Pulmonary artery endothelial cell (primary cell): ENCODE measurements at places on chromosomes 3 and 15. TPM values are rescaled to one million over a fixed set of nuclear protein-coding genes. Genes with fewer than 3 reads are reported as not detected.

GRCh38 chr3:125236331-125236903 lies 23.9 kb upstream of the SLC12A8 start:
- DNase-seq: no peak

- no peak for DNase-seq
Measured at GRCh38 chr3:127751782-127752181, 70.5 kb downstream of the MGLL start.

GRCh38 chr3:126667631-126668449 lies 12.9 kb upstream of the TXNRD3 start:
- no peak for DNase-seq

ACAN gene
- total RNA-seq: under 0.01 TPM in 1 of 2 replicates, not detected in the other

GRCh38 chr15:100926971-100927756 lies 8.0 kb downstream of the LRRK1 start:
- no peak for DNase-seq

DNA sequence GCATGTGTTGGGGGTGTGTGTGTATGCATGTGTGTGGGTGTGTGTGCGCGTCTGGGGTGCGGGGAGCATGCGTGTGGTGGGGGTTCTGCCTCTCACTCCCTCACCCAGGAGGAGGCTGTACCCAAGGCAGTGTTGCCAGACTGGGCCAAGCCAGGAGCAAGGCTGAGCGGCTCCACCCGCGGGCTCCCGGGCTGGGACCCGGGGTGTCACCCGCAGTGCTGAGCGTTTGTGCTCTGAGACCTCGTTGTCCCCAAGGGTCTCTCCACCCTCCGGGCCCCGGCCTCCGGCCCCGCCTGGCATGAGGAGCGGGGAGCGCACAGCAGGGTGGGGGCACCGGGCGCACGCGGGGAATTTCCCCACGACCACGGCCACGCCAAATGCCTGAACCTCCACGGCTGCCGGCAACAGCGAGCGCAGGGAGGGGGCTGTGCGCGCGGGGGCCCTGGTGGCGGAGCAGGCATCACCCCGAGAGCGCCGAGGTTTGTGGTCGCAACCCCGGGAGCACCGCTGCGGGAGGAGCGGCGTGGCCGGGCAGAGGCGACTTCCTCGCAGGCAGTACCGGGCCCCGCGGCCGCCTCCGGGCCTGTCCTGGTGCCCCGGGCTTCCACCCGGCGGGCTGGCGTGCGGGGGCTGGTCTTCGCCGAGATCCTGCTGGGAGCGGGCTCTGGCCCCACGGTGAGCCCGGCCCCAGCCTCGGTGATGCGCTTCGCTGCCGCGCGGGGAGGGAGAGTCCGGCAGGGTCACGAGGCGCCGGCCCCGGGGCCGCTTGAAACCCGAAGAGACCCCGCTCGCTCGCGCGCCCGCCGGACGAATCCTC lies 7.4 kb upstream of the OCA2 start:
- no peak for DNase-seq

RIOX2 gene
- 27.4 and 33.6 TPM in 2 replicates for total RNA-seq

GRCh38 chr15:33059184-33059583 lies 135.3 kb downstream of the FMN1 start:
- no peak for DNase-seq

DNA sequence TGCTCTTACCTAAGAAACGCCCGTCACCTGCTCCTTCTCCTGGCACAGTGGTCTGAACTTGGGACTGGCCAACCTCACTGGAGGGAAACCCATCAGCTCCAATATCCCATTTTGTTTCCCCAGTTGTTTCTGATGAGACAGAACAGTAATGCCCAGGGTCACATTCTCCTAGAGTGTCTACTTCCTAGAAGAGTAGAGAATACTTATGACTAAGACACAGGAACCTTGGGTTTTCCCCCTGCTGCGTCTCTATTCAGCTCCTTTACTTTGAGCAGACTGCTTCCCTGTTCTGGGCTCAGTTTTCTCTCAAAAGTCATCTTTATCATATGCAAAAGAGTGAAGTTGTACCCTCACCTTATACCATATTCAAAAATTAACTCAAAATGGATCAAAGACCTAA lies 79.4 kb downstream of the POLR2M start:
- DNase-seq: no peak

GRCh38 chr3:157023226-157023625 lies 136.7 kb downstream of the CCNL1 start:
- no peak for DNase-seq

- DNase-seq: no peak
Measured at GRCh38 chr15:79593119-79593869, 161.2 kb downstream of the MINAR1 start.

- DNase-seq: no peak
Measured at GRCh38 chr15:101024706-101025500, 105.7 kb downstream of the LRRK1 start.

DNA sequence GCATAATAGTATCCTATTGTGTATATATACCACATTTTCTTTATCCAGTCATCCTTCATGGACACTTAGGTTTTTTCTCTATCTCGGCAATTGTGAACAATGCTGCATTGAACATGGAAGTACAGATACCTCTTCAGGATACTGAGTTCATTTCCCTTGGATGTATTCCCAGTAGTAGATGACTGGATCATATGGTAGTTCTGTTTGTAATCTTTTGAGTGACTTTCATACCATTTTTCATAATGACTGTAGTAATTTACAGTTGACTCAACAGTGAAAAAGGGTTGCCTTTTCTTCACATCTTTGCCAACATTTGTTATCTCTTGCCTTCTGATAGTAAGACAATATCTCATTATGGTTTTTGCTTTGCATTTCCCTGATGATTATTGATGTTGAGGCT lies 21.8 kb downstream of the MYH15 start:
- peak; percentile 77 for DNase-seq

LRRN1 gene
- total RNA-seq: not detected in 2 replicates

DNA sequence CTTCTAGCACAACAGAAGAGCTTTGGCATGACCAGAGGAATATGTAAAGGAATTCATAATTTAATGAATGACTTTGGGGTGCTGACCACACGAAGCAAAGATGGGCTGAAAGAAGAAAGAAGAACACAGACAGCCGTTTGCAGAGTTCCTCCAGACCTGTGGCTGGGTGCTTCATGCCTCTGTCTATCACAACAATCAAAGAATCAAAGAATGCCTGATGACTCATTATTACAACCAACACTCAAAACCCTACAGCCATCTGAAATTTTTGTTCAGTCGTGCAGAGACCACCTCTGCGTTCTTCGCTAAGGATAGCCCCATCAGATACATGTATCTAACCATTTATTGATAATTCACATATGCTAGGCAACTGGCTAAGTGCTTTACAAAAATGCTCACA lies 129.0 kb upstream of the PRICKLE2 start:
- no peak for DNase-seq

CACNA2D2 gene
- total RNA-seq: not detected in 2 replicates

DNA sequence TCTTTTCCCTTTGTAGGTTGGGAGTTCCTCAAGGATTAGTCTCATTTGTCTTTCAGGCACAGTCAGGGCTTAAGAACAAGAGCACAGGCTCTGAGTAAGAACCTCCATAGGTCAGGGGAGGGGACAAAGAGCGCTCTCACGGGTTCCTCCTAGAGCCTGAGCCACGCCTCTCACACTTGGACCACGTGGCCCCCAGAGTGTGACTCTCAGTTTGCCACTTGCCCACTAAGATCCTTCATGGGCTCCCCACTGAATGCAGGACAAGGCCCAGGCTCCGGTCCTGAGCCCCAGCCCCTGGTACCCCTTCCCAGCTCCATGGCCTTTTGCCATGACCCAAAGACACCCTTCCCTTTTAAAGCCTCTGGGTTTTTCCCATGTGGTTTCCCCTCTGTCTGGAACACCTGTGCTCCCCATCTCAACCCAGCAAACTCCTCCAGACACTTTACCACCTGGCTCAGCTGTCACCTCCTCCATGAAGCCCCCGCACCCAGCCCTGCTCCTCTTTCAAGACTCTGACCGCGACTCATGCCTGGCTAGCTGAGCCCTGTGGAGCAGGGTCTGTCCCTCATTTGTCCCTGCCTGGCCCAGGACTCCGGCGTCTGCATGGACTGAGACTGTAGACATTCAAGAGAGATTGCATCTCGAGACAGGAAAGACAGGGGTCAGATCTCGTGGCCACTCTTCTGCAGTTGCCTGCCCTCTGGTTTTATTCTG lies 32.7 kb downstream of the IQSEC1 start:
- DNase-seq: no peak

DNA sequence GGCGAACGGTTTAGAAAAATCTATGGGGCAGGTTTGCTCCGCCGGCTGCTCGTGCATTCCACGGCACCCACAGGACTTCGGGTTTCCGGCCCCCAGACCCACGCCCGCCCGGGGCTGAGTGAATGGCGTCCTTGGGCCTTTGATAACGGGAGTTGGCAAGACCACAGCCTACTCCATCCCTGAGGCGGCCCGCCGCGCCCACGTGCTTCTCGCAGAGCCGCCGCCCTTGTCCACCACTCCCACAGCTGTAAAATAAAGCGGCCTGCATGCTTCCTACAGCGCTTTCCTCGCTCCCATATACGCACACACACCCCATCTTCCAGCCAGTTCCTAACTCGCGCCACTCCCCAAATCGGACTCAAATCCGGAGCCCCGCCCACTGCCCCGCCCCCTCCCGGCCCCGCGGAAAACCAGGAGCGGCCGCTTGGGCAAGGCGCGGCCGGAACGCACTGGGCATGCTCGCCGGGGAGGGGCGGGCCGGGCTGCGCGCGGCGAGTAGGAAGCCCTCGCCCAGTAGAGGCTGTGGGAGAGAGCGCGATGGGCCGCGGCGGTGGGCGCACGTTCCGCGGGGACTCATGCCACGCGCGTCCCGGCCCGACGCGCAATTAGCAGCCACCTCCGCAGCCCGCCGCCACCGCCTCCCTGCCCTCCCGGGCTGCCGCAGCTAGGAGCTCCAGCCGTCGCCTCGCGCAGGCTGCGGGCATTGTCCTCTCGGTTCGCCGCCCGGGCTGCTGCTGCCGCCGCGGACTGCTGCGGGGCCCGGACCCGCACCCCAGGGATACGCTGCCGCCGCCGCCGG lies at the start of gene RAP2B:
Gene RAP2B (plus strand): TSS at position 513 of the 799 bp plus-strand sequence. CDS start 468 bp downstream, outside the sequence.
- DNase-seq: peak; percentile 87

DNA sequence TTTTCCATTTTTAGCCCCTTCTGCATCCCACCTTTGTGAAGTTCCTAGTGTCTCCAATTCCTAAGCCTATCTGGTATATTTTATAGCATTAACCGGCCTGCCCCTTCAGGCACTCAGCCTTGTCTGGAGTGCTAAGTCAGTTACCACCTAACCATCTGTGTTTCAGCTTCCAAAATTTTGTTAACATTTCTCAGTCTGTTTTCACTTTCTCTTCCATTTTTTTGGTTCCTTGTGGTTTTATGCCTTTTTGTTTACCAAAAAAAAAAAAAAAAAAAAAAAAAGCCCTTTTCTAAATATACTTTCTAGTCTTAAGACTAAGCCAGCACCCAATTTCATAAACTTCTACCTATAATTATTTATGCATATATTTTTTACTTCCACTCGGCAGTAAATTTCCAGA lies 92.4 kb downstream of the CSNK1G1 start:
- no peak for DNase-seq

DNA sequence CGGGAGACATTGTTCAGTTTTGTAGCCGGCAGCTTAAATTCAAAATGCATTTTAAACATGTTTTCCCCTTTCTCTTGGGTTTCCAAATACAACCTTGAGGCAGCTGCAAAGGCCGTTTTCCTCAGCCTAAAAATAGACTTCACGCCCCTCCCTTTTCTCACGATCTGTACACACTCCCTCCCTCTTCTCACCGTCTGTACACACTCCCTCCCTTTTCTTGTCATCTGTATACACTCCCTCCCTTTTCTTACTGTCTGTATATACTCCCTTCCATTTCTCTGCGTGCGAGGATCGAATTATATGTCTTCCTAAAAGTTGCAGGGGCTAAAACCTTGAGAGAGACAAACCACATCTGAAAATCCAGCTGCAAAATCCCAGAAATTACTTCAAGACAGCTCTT lies 8.9 kb downstream of the MUC4 start:
- DNase-seq: no peak

- DNase-seq: no peak
Measured at GRCh38 chr3:69321301-69322157, 64.4 kb downstream of the FRMD4B start.

DNA sequence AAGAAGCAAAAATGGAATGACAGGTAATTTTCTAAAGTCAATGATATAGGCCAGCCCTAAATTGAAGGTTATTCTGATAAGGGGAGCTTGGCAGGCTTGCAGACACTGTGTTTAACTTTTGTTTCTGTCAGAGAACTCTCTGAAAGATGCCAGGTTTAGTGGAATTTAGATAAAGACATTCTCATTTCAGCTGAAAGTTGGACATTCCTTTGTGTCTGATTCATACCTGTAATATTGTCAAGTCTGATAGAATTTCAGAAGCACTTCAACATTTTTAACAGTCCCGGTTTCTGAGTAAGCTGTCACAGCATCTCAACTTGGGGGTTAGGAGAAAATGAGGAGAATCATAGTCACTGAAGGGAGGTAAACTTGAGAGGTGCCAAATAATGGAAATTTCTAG lies 84.0 kb downstream of the DIPK2A start:
- DNase-seq: no peak

PIF1 gene
- total RNA-seq: 8.8 and 14.7 TPM in 2 replicates

GRCh38 chr3:161893972-161894371 lies 397.4 kb downstream of the OTOL1 start:
- DNase-seq: no peak

GRCh38 chr3:179026636-179027035 lies 45.0 kb downstream of the ZMAT3 start:
- no peak for DNase-seq

DNA sequence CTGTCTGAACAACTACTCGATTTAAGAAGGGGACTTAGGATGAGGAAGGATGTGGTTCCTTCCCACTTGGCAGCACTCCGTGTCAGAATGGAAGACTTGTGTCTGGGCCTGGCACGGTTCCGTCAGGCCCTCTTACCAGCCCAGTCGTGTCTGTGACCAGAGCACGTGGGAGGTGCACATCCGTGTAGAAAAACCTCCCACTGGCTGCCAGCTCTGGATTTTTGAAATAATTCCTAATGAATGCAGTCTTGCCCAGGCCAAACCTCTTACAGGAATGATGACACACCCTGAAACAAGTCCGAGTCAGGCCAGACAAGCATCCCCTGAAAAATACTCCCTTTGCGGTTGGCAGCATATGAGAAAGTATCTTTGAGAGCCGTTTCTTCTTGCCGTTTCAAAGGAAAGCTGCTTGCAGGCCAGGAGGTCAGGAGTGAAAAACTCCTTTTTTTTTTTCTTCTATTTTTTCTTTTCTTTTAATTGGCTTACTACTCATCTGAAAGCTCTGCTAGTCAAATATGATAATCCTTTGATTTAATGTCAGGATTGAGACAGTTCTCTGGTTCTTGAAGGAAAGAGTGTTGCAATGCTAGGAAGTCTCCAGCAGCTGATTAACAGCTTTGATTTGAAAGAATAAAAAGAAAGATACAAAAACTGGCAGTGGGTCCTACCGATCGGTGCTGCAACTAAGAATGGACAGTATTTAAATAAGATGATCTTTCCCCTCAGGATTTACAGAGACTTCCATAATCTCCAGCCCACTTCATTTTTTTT lies 19.8 kb downstream of the IL1RAP start:
- no peak for DNase-seq

DNA sequence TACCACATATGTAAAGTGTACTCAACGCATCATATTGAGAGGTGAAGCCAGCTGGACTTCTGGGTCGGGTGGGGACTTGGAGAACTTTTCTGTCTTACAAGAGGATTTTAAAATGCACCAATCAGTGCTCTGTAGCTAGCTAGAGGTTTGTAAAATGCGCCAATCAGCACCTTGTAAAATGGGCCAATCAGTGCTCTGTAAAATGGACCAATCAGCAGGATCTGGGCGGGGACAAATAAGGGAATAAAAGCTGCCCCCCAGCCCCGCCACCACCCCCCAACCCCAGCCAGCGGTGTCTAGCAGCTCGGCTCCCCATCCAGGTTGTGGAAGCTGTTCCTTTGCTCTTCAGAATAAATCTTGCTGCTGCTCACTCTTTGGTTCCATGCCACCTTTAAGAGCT lies 6.2 kb upstream of the IVD start:
- DNase-seq: no peak

- no peak for DNase-seq
Measured at GRCh38 chr15:100909565-100909964, 9.6 kb upstream of the LRRK1 start.
